Activated CD4-positive, alpha-beta memory T cell treated with anti-CD3 and anti-CD28 coated beads for 36 hours (primary cell): ENCODE measurements at places on chromosomes 4 and X.

- H3K27ac ChIP-seq, result no peak overlapping the region
- H3K36me3 ChIP-seq, result no peaks in the 10 kb centered on the region
- DNase-seq, result no peak
- no peak overlapping the region for H3K4me3 ChIP-seq
- H3K27me3 ChIP-seq, result no peaks in the 10 kb centered on the region
These were observed 69.6 kb downstream of the CD38 start for GRCh38 chr4:15847746-15848145.

- H3K27me3 ChIP-seq, result no peaks in the 10 kb centered on the region
- no peaks in the 10 kb centered on the region for H3K4me1 ChIP-seq
- no peaks in the 10 kb centered on the region for H3K36me3 ChIP-seq
- DNase-seq, result no peak
These were observed 224.9 kb upstream of the MAD2L1 start for GRCh38 chr4:120291541-120291940.

DNA sequence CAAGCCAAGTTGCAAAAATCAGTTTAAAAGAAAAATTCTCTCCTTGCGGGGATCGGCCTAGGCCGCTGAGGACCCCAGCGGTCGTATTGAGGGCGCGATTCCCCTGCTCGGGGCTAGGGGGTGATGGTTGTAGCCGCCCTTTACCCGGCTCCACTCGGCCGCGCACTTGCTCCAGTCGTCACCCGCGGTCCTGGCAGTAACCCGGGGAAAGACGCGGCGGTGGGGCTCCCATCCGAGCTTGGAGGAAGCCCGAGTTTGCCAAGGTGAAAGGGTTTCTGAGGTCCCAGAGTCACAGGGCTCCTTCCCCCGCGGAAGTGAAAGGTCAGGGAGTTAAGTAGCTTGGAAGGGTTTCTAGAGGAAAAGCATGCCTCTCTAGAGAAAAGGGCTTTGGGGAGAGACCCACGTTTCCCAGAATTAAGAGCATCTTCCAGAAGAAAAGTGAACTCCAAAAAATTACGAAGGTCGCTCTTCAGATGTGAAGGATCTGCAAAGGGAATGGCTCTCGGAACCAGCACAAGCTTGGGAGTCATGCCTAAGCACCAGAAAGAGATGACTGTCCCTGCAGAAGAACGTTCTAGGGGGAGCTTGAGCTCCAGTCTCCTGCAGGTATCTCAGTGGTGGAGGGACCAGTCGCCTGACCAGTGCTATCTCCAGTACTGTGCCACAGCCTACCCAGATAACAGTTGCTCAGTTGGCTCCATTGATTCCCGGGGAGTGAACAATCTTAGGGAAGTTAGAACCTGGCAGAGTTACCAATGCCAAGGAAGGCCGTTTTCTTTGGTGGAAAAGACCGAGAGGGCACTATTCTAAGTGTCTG is 875 bp downstream of the LAP3 start:
- peaks cover 20% of the 10 kb centered on the region for H3K4me1 ChIP-seq
- DNase-seq, result peak; percentile 51
- H3K27ac ChIP-seq, result peak overlapping the region; percentile 91
- peak overlapping the region; percentile 93 for H3K4me3 ChIP-seq

DNA sequence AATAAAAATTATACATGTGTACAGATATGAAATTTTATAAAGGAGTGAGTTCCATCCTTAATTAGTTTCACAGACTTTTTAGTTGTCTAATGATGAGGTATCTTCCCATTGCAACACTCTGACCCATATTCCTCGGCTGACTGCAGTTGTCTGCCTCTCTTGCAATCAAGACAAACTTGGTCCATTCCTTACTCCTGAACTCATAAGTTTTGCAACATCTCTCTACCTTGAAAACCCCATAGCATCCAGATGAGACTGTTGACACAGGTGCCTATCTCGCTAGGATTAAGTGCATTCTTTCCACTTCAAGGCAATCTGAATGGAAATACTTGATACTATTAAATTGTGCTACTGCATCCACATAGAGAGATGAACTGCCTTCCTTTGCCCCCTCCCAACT is 2.3 kb downstream of the XKRX start:
- H3K4me1 ChIP-seq, result peaks cover 11% of the 10 kb centered on the region
- H3K27me3 ChIP-seq, result no peaks in the 10 kb centered on the region
- DNase-seq, result no peak

DNA sequence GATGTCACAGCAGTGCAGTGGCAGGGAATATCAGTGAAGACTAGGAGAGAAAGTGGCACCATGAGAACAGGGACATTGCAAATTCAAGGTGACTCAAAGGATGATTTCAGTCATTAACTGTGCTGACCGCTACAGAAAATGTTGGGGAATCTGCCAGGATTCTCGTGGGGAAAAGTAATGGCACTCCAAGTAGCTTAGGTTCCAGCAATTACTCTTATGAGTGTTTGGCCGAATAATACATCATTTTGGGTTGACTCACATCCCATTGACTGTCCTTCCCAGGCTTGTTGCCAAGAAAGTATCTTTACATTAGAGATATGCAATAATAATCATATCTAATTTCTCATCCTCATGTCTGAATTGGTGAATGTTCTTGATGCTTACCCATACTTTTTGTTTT is 1411.1 kb upstream of the PCDH7 start:
- no peak for DNase-seq
- H3K4me1 ChIP-seq, result no peaks in the 10 kb centered on the region
- H3K4me3 ChIP-seq, result no peak overlapping the region
- H3K36me3 ChIP-seq, result no peaks in the 10 kb centered on the region
- no peak overlapping the region for H3K27ac ChIP-seq

- peaks cover 36% of the 10 kb centered on the region for H3K4me1 ChIP-seq
- H3K27me3 ChIP-seq, result no peaks in the 10 kb centered on the region
- no peaks in the 10 kb centered on the region for H3K36me3 ChIP-seq
- DNase-seq, result peak; percentile 57
These were observed 52.4 kb downstream of the DDX3X start for GRCh38 chrX:41386222-41386990.
